ENCODE measurements at places on chromosomes 7 and 10.

DNA sequence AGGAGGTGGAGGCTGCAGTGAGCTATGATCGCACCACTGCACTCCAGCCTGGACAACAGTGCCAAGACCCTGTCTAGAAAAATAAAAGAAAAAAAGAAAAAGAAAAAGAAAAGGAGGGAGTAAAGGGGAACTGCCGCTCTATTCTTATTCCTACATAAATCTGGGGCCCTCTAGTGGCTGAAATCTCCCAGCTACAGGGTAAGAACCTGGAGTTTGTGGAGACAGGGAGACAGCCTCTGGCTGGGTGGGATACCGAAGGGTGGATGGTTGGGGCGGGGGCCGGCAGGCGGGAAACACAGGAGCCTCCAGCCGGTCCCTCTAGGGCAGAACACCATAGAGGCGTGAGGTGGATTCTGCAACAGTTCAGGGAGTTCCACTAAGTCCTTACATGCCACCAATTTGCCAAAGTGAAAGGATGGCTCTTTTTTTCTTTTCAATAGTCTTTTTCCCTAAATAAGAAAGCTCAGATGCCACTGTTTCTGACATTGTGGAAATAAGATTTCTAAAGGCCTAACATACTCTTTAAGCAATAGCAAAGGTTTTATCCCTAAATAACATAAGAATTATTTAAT lies 117.3 kb downstream of the SVIL start:
- DNase-seq: peak; percentile 53

GRCh38 chr10:98374217-98374985 lies 40.6 kb downstream of the PYROXD2 start:
- DNase-seq: peak; percentile 61

GRCh38 chr7:18499407-18500177 lies 4.0 kb downstream of the HDAC9 start:
- no peak for DNase-seq

DNA sequence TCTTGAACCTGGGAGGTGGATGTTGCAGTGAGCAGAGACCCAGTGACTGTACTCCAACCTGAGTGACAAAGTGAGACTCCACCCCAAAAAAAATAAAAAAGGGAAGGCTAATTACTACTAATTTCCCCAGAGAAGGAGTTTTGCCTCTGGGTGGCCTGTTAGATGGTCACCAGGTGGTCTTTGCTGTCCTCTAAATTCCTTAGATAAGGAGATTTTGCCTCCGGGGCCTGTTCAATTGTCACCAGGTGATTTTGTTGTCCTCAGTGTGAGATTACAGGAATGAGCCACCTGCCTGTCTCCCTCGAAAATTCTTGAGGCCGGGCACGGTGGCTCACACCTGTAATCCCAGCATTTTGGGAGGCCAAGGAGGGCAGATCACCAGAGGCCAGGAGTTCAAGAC lies 24.4 kb upstream of the ZMIZ2 start:
- no peak for DNase-seq

GRCh38 chr7:74344132-74344496 lies 54.9 kb downstream of the CLIP2 start:
- peak; percentile 57 for DNase-seq

- DNase-seq: no peak
These were observed 173.8 kb downstream of the TMEM26 start for GRCh38 chr10:61279400-61279799.

DNA sequence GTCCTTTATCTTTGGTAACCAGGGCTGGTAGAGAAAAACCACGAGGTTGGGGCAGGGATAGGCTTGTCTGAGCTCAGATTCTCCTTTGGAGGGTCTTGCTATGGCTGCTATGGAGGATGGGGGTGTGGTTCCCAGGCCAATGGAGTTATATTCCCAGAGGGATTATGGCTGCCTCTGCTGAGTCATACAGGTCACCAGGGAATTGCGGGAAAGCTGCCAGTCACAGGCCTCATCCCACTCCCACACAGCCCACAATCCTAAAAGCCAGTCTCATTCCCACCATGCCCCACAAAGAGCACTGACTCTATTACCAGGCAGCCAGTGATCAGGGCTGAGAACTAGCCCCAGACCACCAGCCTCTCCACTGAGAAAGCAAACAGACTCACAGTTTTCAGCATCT lies 316.6 kb upstream of the TMEM229A start:
- no peak for DNase-seq

DNA sequence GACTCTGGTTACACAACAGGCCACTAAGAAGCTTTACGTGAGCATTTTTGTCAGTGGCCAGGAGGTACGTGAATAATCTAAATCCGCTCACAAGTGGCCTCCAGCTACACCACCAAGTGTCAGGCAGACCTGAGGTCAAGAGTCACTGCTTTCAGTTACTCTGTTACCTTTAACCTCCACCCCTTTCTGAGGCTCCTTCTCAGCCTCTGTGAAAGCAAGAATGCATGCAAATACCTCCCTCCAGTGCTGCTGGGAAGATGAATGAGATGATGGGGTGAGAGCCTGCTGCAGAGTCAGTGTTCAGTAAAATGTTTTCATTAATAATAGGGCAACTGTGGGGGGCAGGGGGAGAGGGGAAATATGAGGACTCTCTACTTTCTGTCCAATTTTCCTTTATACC lies 11.2 kb downstream of the DDC start:
- DNase-seq: no peak

DNA sequence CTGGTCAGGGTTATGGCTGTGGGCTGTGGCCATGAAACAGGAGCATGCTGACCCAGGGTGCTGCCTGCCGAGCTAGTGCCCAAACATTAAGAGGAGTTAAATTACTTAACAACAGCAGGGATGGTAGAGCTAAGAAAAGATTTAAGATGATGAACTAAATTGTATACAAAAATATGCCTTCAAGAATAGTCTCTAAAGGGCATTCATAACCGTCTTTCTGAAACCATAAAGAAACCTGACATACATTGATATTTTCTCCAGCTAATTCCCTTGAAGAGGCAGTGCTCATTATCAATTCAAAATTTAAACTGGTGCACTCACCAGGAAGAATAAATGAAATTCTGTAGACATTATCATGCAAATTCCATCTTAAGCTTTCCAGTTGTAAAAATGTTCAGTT lies 265.8 kb upstream of the TAC1 start:
- DNase-seq: no peak

DNA sequence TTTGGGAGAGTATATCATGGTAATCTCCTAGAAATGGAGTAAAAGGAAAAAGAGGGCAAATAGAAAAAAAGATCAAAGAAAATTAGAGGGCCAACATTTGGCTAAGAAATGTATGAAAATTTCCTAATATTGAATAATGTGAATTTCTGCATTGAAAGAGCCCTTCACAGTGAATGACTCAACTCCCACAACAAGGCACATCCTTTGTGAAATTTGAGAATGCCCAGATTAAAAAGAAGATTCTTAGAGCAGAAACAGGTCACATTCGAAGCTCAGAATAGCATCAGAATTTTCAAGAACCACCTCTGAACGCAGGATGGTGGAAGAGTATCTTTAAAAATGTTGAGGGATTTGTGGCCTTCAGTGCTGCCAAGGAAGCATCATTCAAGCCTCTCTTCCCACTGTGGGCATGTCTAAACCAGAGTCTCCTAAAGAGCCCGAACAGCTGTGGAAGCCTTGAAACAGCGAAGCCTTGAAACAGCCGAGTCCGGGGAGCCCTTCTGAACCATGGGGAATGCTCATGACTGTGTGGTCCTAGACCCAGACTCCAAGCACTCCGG lies 43.6 kb downstream of the GUSB start:
- peak; percentile 22 for DNase-seq

GRCh38 chr7:90178679-90179278 lies 24.5 kb downstream of the STEAP1 start:
- peak; percentile 65 for DNase-seq

- DNase-seq: peak; percentile 12
These were observed 104.4 kb upstream of the FGFR2 start for GRCh38 chr10:121702351-121703320.

GRCh38 chr7:31887006-31887405 lies 183.2 kb downstream of the PDE1C start:
- no peak for DNase-seq

DNA sequence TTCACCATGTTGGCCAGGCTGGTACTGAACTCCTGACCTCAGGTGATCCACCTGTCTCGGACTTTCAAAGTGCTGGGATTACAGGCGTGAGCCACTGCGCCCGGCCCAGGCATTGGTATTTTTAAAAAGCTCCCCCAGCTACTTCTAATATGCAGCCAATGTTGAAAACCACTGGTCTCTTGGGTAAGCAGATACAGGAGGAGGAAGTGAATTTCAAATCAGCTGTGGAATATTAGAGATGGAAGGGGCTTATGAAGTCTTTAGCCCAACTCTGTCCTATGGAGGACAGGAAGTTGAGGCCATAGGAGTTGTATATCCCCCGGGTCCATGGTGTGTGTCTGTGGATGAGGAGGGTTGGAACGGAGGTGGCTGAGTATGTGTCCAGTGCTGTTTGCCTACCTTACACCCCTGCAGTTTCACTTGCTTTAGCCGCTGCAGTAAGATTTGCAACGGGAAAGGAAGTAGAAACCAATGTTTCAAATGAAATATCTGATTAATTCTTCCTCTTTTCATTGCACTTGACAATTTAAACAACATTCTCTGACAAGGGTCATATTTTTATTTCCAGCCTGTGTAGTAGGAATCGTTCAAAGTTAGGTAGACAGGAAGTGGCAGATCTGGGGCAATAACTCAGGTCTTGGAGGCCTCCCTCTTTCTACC lies 3.4 kb downstream of the PDE6C start:
- DNase-seq: no peak

DNA sequence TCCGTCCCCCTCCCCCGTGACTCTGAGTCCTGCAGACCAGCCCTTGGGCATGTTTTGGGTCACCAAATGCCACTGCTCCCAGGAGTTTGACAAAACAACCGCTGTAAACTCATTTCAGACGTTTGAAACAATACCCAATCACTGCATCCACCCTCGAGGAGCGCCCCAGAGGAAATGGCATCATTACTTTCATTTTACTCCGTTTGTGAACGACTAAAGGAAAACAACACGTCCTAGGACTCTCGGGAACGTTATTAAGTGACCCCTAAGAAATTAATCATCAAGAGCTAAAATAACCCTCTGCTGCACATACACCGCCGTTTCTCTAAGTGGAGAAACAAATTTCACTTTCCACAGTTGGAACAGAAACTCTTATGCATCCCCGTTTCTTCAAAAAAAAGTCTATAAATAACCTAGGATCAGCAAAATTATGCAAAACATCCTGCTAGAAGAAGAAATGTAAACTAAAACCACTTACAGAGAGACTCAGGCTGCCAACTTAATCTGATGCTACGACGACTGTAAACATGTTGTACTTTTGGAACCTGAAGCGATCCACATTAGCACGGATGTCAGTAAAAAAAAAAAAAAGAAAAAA lies 109.9 kb upstream of the EFCAB10 start:
- peak; percentile 54 for DNase-seq

DNA sequence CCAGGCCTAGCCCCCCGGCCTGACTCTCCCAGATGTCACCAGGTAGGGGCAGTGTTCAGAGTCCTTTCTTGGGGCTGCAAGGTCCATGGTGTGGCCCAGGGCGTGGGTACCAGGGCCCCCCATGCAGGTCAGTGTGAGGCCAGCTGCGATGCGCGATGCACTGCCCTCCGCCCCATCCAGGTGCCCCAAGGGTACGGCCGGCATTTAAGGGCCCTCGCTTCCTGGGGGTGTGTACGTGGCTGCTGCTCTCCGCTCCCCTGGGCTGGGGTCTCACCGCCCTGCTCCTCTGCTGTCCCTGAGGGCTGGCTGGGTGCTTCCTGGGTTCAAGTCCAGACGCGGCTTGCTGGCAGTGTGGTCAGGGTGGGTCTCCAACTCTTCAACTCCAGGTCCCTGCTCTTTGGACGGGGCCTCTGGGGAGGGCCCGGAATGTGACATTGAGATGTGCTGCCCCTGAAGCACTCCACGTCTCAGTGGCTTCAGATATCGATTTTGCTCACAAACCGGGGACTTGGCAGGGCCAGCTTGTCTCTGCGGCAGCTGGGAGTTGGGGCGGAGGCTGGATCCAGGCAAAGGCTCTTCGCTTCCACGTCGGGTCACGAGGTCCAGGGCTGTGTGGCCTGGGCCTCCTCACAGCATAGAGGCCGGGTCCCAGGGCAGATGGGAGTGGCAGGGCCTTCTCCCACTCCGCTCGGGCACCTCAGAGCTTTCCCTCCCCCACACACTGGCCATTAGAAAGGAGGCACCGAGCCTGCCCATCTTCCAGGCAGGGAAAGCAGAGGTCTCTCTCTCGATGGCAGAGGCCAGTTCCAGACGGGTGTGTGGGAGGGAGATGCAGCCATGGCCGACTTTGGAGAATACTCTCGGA lies 93.2 kb downstream of the UNCX start:
- no peak for DNase-seq

GRCh38 chr10:100508691-100509150 lies 10.9 kb downstream of the SEC31B start:
- peak; percentile 72 for DNase-seq

DNA sequence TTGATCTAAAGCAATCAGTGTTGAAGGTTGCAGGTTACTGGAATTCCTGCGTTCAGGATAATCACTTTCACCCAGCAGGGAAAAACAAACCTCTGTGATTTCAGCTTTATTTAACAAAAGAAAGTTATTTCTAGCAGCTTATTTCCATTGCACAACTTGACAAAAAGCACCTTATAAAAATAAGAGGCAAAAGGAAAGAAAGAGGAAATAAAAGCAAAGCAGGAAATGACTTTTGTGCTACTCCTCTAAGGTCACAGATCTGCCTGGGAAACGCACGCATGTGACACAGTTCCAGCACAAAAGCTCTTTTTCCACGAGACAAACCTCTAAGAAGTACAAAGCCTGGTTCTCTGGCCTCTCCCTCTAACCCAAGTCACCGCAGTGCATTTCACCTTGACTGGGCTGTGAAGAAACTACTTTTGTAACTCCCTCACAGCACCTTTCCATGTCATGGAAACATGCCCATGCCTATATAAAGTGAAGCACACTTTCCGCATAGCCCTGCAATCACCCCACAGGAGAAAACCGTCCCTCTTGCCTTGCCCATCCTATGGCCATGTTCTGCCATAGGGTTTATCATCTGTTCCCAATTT lies 870 bp downstream of the ANK3 start:
- DNase-seq: peak; percentile 26

GRCh38 chr10:127283017-127283416 lies 86.6 kb upstream of the INSYN2A start:
- DNase-seq: no peak

DNA sequence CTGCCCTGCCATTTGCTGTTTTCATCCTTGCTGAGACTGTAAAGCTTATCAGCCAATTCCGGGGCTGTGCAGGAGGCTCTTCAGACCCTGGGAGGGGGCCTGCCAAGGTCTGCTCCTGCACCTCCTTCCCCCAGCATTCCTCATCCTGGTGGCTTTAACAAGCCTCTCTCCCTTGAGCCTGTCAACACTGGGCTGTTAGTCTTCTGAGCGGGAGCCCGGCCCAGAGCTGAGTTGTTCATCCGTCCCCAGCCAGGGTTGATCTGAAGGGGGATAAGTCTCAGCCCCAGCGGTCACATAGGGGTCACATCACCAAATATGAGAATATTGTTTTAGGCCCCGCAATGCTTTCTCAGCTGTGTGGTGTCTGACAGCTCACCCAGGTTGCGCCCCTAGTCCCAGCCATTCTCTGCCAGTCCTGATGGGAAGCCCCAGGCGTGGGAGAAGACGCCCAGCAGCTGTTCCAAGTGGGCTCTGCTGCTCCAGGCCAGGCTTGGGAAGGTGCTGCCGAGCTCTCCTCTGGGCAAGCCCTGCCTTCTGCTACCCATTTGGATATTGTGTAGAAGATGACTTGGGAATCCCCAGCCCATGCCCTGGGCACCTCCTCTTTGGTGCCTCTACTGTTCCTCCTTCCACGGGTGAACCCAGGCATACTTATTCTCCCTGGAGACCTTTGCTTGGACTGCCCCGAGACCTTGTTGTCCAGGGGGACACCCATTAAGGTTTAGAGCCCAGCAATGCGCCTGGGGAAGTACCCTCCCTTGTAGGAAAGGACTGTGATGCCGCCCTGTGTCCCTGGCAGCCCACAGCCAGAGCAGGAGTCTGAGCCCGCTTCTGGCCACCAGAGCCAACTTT lies 23.5 kb upstream of the TRIM8 start:
- no peak for DNase-seq
